ENCODE measurements at places on chromosomes 12 and 14.

DNA sequence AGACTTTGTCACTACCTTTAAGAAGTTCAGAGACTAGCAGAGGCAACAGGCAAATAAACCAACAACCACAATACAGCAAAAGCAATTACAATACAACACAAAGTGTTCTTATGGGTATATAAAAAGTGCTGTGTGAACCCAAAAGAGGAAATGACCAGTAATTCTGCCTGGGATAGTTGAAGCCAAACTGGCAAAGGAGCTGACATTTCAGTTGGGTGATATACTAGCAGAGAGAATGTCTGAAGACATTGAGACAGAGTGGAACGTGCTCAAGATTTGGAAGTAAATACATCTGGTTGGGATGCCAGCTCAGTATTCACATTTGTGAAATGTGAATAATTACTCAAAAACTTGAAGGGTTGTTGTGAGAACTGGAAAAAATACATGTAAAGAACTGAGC, 80.6 kb upstream of the GTF2A1 start:
- DNase-seq, result no peak

DNA sequence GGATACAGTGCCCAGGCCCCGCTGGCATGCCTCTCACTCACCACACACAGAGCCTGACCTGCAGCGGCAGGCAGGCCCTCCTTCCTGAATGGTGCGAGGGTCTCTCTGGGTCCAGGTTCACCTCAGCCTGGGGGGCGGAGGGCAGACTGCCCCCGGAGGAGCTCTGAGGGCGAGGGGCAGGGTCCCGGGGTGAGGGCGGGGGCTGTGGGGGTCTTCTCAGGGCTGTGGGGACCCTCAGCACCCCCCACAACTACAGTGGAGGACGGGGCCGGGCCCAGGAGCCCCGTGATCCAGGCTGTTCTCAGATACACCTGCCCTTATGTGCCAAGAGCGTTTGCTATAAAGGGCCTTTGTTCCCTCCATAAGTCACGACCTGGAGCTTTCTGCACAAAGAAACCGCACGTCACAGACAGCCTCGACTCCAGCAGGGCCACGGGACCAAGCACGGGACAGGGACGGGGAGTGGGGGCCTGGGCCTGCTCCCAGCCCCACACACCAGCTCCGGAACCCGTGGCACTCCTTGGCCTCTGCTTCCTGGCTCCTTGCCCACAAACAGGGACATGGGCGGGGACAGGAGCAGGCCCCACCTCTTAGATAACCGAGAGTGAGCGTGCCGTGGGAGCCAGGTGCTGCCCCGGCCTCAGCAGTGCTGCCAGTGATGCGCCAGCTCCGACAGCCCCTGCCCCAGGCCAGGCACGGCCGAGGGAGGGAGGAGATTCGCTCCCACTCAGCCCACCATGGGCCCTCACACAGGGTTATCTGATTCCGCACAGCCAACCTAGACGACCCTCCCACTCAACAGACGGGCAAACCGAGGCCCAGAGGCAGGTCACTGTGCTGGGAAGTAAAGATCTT, 101.9 kb downstream of the RFLNA start:
- DNase-seq, result no peak

DNA sequence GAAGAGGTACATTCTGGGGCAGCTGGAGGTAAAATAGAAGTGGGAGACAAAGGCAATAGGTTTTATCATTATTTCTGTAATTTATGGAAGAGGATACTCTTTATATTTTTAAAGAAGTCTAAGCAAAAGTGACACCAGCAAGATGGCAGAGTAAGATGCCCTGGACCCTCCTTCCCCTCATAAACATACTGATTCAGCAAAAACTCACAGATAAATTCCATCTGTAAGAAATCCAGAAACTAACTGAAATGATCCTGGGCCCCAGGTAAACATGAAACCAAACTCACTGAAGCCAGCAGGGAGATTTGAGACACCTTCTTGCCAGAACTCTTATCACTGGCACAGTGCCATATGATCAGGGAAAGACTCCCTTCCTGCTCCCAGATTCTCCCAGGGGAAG, 79.9 kb downstream of the GCH1 start:
- no peak for DNase-seq

DNA sequence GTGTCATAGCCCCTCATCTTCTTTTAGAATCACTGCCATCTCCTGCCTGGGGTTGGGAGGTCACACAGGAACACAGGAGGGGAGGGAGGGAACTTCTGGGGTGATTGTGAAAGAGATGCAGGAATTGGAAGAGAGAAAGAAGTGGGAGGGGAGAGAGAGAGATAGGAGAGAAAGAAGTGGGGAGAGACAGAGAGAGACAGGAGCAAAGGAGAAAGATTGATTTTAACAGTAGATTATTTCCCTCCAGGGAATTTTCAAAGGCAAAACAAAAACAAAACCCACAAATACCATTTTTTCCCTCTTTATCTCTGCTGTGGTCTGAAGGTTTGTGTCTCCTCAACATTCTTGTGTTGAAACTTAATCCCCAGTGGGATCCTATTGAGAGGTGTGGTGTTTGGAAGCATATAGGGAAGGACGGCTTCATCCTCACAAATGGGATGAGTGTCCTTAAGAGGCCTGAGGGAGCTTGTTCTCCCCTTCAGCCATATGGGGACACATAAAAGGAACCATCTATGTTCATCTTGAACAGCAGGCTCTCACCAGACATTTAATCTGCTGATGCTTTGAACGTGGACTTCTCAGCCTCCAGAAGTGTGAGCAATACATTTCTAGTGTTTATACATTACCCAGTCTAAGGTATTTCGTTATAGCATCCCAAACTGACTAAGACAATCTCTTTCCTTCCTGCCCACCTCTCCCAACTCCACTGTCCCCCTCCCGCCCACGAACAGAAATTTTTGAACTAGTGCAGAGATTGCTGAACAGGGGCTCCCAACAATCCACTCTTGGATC, 134.9 kb upstream of the MAX start:
- DNase-seq, result no peak

DNA sequence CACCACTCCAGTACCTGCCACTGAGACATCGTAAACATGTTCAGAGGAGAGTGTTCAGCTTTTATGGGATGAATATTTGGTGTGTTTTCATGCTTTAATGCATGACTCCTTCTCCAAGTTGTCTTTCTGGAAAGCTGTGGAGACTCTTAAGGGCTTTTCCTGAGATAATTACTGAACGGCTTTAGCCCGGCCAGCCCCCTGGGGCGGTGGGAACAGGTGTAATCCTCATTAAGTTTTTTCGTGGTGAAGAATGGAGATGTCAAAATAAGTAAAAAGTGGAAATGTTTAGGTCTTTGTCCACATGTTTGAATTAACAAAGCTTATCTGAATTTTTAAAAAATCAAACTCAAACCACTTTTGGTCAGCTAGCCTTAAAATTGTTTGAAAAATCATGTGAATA, 1.5 kb downstream of the SYNE2 start:
- DNase-seq, result no peak

DNA sequence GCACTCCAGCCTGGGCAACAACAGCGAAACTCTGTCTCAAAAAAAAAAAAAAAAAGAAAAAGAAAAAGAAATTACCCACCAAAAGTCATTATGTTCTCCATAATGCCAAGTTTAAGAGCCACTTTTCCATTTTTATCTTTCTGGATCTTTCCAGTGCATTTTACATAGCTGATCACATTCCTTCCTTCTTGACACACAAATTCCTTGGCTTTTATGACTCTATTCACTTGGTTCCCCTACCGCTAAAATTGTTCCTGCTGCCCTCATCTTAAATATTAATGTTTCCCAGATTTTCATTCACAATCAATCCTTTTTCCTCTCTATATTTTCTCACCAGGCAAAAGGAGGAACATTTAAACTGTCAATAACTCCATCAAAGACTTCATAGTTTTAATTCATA, 20.2 kb downstream of the KLHL28 start:
- DNase-seq, result no peak

GRCh38 chr14:93007225-93007997, 84.5 kb downstream of the CHGA start:
- no peak for DNase-seq

GRCh38 chr14:86673523-86673969, 1143.6 kb downstream of the FLRT2 start:
- peak; percentile 22 for DNase-seq

DNA sequence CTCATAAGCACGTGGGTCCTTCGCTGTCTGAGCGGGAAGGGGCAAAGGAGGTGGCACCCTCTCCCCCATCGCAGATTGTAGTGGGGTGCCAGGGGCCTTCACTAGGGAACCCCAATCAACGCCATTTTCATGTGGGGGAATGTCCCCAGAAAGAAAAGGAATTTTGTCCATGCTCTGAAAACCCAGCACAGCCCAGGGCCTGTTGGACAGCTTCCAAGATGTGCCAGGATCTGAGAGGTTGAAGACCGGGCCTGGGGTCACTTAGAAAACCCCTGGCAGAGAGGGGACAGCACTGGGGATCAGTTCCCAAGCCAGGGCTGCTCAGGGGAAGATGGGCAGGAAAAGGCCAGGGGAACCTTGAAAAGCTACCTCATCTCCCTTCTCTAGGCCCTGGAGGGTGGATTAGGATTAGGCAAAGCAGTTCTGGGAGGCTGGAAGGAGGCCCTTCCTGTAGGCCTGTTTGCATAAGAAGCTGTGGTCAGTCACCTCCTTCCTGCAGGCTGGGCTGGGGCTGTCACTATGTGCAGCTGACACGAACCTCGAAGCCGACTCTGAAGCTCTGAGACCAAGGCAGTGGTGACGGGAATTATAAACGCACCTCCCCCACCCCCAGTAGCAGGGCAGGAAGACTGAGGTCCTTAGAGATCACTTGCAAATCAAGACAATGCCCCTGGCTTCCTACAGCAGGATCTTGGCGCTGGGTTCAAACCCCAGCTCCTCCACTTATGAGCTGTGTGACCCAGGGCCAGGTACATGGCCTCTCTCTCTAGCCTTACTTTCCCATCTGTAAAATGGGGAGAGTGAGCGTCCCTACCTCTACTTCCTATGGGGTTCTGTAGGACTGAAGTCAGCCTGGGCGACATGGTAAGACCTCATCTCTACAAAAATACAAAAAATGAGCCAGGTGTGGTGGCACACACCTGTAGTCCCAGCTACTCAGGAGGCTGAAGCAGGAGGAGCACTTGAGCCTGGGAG, 29.0 kb downstream of the TESC start:
- peak; percentile 44 for DNase-seq

DNA sequence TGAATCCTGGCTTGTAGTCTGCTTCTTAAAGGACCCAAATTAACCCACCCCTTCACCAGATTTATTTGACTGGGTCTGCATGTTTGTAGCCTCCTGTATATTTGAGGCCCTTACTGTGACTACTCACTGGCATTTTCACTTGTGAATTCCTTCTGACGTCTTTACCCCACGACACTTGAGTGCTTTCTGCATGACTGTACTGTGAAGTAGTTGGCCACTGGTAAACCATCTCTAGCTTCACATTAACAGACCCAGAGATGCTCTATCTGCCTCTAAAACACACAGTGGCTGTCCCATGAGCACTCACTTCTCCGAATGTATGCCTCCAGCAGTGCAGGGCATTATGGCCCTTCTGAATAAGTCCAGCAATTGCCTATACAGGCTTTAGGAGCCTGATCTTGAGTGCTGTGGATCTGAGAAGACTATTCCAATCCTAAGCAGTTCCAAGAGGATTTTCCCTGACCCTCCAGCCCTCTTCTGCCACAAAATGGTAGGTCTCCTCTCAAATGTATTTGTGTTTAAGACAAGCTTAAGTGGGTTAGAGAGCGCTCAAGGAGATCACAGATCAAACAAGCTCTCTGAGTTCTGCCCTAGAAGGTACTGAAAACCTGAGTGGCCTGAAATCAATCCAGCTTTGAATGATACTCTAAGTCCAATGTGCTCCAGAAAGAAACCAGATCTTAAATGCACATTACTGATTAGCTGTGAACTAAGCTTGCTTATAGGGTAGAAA, 534.7 kb downstream of the RPS29 start:
- DNase-seq, result peak; percentile 15

GRCh38 chr12:80935111-80935510, 2.6 kb downstream of the LIN7A start:
- DNase-seq, result no peak

DNA sequence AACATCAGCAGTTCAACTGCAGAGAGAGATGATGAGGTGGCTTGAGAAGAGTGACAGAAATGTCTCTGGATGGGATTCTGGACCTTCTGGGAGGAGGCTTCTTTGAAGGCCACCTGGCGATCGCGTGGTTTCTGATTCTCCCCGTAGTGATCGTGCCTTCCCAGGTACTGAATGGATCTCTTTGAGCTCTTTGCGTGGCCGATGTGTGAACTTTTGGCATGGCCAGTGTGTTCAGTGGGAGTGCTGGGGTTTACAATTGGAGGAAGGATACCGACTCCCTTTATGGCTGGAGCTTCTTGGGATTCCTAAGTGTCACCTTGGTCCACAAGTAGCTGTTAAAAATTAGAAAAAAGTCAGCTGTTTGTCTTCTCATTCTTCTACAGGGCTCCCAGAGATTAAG, 374.7 kb downstream of the C12orf75 start:
- DNase-seq, result no peak

DNA sequence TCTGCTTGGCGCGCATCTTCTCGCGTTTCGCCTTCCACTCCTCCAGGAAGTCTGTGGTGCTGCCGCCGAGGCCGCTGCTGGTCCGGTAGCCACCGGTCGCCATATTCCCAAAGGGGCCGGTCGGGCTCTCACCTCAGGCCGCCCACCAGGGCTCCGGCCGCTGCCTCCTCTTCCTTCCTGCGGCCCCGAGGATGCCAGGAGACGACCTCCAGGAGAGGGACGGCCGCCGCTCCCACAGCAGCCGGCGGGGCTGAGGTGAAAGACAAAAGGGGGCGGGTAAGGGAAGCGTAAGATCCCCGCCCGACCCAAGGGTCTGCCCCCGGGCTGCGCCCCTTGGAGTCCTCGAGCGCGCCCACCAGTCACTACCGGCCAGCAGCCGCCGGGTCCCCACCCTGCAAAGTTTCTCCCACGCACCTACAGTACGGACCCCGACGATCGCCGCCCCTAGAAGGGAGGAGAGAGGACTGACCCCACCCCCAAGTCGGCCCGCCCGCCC, 574 bp downstream of the PAWR start:
- DNase-seq, result no peak

GRCh38 chr12:41514021-41514777, 326.1 kb downstream of the PDZRN4 start:
- DNase-seq, result peak; percentile 16

DNA sequence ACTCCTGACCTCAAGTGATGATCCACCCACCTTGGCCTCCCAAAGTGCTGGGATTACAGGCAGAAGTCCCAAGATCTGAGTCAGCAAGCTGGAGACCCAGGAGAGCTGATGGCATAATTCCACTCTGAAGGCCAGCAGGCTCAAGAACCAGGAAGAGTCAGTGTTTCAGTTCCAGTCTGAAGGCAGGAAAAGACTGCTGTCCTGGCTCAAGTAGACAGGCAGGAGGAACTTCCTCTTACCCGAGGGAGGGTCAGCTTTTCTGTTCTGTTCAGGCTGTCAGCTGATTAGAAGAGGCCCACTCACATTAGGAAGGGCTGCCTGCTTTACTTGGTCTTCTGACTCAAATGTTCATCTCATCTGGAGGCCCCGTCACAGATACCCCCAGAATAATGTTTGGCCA, 206.0 kb upstream of the MYL2 start:
- no peak for DNase-seq

DNA sequence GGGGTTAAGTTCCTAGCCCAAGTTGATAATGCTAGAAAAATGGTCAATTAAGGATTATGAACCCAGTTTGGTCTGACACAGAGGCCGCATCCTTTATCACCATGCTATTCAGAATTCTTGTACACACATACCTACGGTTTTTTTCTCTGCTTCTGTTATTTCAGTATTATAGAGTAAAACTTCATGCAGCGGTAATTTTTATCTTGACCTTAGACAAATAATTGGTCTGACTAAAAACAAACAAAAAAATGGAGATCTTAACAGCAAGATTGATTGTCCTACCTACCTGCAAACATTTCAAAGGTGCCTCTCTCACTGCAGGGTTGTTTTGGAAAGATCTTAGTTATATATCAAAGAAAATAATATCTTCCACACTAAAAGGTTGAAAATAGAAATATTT, 201.9 kb upstream of the PRICKLE1 start:
- DNase-seq, result no peak

GRCh38 chr12:4441355-4442335, 4.0 kb downstream of the FGF6 start:
- peak; percentile 97 for DNase-seq

All from mesendoderm (in vitro differentiated cells).